Esophagus squamous epithelium (tissue), 5 donors: ENCODE measurements at places on chromosomes 2 and 18.

DNA sequence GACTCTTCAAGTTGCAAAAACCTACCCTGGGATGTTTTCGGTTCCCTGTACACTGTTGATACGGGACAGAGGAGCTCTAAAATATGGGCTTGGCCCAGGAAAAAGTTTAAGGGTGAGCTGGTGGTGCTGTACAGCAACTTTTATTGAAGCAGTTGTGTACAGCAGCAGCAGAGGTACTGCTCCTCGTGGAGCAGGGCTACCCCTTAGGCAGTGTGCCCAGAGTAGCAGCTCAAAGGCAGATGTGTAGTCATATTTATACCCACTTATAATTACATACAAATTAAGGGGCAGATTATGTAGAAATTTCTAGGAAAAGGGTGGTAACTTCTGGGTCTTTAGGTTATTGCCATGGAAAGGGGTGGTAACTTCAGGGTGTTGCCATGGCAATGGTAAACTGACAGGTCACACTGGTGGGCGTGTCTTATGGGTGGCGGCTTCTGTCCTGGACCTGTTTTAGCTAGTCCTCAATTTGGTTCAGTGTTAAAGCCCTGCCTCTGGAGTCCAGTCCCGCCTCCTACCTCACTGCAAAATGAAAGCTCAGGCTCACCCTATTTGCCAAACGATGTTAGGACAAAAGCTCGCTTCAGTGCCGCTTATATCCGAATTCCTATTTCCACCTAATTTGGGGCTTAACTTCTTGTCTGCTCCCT, 203.2 kb downstream of the ETAA1 start:
- no peak for DNase-seq

DNA sequence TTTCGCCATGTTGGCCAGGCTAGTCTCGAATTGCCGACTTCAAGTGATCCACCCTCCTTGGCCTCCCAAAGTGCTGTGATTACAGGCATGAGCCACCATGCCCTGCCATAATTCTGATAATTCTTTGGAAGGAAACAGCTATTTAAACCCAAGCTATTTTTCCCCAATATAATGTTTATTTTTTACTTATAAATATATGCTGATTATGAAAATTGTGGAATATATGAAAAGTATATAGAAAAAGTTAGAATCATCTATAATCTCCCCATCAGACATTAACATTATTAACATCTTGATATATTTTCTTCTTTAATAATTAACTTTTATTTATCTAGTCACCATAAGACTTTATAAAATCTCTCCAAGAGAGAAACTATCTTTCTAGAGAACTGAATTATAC, 41.2 kb downstream of the HADHB start:
- no peak for DNase-seq

- DNase-seq = no peak
These were observed 292.5 kb upstream of the CNTNAP5 start for GRCh38 chr2:123732563-123732962.

- no peak for DNase-seq
These were observed 16.6 kb downstream of the EN1 start for GRCh38 chr2:118830881-118831280.

GRCh38 chr2:97808816-97809215, 95.4 kb downstream of the ZAP70 start:
- no peak for DNase-seq

DNA sequence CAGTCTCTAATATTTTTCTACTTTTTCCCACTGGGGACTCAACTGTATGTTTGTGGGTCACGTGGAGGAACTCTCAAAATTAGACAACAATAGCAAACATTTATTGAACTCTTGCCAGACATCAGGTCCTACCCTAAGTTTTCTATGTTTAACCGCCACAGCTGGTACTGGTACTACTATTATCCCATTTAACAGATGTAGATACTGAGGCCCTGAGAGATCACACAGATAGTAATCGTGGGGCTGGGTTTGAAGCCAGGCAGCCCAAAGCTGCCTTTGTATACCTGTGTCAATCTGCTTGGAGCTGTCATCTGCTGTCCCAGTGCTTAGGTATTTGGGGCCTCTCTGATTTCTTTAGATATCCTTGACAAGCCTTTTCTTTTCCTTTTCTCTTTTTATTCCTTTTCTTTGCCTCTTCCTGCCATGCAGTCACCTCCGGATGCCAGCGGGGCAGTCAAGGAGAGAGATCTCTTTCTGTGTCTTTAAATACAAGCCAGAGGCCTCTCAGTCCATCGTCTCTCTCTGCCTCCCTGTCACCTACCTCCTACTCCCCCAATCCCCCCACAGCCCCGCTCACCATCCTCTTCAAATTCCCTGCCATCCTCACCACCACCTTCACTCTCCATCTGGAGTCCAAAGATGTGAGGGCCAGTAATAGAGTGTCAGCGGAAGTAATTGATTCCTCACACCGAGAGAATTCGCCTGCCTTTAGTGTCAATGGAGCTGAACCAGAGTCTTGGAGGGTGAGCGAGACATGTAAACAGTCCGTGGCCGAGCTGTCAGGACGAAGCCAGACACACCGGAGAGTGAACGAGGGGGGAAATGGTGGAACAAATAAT, 23.4 kb downstream of the NRP2 start:
- DNase-seq = no peak

DNA sequence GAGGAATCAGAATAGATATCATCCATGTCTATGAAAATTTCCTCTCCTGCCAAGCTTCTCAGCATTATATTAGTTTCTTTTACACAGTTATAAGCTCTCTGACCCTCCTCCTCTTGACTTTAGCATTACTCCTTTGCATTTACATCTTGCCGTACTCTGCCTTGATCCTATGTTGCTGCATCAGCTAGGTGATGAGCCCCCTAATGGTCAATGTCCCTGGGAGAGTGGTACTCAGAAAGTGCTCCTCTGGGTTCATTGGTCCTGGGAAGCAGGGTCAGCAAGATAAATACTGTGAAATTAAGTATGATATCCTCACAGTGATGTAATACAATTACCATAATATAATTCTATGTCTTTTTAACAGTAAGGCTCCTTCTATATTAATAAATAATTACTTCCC, 74.1 kb downstream of the PKP4 start:
- no peak for DNase-seq

DNA sequence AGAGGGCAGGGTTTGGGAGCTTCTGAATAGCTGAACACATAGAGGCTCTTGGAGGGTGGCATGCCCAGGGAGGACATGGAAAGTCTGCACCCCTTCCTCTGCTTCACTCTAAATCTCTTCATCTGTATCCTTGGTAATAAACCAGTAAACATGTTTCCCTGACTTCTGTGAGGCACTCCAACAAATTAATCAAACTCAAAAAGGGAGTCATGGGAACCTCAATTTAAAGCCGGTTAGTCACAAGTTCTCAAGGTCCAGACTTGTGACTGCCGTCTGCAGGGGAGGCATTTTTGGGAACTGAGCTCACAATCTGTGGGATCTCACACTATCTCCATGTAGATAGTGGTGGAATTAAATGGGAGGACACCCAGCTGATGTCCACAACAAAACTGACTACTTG, 33.1 kb upstream of the STON1 start:
- no peak for DNase-seq

GRCh38 chr18:35695384-35695783, 113.8 kb downstream of the GALNT1 start:
- DNase-seq = no peak

GRCh38 chr18:1916869-1917523, 654.3 kb downstream of the METTL4 start:
- DNase-seq = no peak

DNA sequence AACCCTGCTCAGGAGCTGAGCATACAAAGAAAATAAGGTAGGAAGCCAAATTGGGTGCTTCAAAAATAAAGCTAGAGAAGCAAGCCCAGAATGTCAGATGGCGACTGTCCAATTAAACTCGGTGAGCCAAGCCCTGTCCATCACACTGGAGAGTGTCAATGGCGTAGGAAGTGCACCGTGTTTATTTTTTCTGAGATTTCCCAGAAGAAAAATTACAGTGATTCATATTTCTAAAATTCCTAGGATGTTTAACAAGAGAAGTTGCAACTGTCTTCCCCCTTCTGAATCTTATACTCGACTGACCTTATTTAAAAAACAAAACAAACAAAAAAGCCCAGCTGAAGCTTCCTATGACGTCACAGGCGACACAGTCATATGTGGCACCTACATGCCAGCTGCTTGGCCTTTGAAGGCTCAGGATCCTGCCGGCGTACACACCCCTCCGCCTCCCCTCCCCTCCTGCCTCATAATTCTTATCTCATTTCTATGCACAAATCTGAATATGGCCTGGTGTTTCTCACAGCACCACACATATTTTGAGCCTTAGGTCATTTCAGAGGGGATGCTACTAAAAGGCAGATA, 60.8 kb downstream of the MBP start:
- no peak for DNase-seq

- no peak for DNase-seq
These were observed 133.2 kb upstream of the GULP1 start for GRCh38 chr2:188158337-188159100.

- no peak for DNase-seq
These were observed 23.3 kb upstream of the RMC1 start for GRCh38 chr18:23479829-23480505.

DNA sequence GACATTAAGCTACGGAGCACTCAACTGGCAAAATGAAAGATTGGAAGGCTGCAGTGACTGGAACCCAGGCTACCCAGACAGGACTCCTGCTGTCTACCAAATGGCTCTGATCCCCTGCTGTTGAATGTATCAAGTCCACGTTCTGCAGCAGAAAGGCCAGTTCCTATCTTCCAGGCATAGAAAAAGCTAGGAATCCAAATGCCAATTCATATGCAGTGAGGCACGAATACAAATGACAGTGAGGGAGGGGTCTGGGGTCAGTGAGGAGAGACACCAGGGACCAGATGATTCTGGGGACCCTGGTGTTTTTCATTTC, 5.3 kb downstream of the NRP2 start:
- DNase-seq = no peak

DNA sequence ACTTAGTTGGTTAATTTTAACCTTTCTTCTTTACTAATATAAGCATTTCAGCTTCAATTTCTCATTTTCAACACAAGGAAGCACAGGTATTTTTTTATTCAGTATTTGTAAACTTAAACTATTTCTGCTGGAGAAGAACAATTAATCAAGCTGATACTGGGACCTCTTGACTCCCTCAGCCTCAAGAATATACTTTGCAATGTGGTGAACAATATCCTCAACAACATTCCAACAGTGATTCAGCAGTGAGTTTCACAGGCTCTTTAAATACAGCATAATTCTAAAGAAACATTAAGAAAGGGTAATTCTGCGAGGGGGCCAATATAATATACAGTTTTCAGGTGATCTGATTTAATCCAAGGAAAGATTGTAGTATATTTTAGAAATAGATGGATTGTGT, 10.0 kb downstream of the RAPGEF4 start:
- no peak for DNase-seq

- DNase-seq = no peak
These were observed 36.8 kb downstream of the KCNIP3 start for GRCh38 chr2:95333888-95334338.

- DNase-seq = no peak
These were observed 51.8 kb downstream of the ADD2 start for GRCh38 chr2:70716131-70716743.

DNA sequence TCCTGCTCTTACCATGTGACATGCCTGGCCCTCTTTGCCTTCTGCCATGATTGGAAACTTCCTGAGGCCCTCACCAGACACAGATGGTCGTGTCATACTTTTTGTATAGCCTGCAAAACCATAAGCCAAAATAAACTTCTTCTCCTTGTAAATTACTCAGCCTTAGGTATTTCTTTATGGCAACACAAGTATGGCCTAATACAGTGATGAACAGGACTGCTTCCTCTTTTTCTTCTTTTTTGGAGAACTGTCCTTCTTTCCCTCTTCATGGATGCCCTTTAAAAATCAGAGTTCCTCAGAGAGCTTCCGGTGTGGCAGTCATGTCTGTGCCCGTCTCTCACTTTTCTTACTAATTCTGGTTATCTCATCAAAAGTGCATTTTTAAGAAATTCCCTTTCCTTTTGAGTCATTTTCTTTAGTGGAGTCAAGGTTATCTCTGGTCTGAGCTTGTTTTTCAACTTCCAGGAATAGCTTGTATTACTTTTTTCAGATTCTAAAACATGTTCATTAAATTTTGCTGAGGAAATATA, 9.2 kb upstream of the IL1A start:
- DNase-seq = no peak

DNA sequence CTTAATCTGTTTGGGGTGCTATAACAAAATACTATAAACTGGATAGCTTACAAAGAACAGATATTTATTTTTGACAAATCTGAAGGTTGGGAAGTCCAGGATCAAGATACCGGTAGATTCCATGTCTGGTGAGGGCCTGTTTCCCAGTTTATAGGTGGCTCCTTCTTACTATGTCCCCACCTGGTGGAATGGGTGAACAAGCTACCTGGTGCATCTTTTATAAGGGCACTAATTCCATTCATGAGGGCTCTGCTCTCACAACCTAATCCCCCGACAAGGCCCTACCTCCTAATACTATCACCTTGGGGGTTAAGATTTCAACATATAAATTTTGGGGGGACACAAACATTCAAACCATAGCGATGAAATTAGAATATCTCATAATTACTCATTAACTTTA, 15.6 kb upstream of the NEMP2 start:
- DNase-seq = no peak

DNA sequence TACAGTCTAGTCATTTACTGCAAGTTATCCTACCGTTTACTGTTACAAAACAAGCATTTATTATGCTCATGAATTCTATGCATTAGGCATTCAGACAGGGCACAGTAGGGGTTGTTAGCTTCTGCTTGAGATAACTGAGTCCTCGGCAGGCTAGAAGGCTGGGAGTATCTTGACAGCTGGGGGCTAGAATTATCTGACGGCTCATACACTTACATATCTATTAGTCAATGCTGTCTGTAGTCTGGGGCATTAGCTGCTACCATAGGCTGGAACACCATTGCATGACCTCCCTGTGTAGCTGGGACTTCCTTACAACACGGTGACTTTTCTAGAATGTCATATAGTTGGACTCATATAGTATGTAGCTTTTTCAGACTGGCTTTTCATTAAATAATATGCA, 61.9 kb upstream of the ALK start:
- DNase-seq = no peak

- no peak for DNase-seq
These were observed at the start of gene MTCL1 for GRCh38 chr18:8705238-8705960. Gene MTCL1 (plus strand): TSS chr18:8705556. CDS start chr18:8705661, 105 bp downstream.

GRCh38 chr2:148552675-148553331, 91.7 kb upstream of the EPC2 start:
- DNase-seq = no peak

GRCh38 chr18:12046046-12046750, 47.4 kb upstream of the ANKRD62 start:
- DNase-seq = no peak

DNA sequence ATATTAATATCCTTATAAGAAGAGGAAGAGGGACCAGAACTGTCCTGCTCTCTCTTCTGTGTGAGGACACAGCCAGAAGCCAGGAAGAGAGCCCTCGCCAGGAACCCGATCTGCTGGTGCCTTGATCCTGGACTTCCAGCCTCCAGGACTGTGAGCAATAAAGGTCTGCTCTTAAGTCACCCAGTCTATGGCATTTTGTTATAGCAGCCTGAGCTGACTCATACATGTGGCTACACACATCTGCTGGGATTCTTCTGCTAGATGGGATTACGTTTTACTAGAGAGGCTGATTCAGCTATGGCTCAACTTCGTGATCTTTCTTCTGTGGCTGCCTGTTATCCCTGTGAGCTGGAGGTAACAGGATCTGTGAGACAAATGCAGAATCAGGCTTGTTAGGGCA, 29.6 kb downstream of the ARL4C start:
- no peak for DNase-seq

GRCh38 chr2:229104974-229105387, 166.1 kb downstream of the PID1 start:
- DNase-seq = no peak

GRCh38 chr18:21831413-21831831, 90.8 kb downstream of the MIB1 start:
- DNase-seq = no peak
